ENCODE measurements at places on chromosomes 11 and 22. TPM values are rescaled to one million over a fixed set of nuclear protein-coding genes. Genes with fewer than 3 reads are reported as not detected.

DNA sequence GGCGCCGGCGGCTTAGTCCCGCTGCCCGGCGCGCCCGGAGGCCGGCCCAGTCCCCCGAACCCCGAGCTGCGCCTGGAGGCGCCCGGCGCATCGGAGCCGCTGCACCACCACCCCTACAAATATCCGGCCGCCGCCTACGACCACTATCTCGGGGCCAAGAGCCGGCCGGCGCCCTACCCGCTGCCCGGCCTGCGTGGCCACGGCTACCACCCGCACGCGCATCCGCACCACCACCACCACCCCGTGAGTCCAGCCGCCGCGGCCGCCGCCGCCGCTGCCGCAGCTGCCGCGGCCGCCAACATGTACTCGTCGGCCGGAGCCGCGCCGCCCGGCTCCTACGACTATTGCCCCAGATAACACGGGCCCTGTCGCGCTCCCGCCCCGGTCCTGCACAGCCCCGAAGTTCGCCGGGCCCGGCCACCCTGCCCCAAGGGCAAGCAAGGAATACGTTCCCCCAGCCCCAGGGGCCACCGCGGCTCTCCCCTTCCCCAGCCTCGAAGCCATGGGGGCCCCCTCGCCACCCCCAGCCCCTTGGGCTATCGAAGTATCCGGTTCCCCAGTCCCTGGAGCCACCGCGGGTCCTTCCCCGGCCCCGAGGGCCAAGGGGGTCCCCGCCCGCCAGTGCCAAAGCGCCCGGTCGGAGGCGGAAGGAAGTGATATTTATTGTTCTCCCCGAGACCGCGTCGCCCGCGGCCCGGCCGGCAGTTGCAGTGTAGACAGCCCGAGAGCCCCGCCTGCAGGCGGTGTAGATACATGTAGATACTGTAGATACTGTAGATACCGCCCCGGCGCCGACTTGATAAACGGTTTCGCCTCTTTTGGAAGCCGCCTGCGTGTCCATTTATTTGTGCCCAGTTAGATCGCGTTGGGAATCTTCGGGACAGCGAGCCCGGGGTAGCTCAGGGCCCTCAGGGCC, 6.2 kb downstream of the TBX1 start:
- peak; percentile 77 for DNase-seq

DNA sequence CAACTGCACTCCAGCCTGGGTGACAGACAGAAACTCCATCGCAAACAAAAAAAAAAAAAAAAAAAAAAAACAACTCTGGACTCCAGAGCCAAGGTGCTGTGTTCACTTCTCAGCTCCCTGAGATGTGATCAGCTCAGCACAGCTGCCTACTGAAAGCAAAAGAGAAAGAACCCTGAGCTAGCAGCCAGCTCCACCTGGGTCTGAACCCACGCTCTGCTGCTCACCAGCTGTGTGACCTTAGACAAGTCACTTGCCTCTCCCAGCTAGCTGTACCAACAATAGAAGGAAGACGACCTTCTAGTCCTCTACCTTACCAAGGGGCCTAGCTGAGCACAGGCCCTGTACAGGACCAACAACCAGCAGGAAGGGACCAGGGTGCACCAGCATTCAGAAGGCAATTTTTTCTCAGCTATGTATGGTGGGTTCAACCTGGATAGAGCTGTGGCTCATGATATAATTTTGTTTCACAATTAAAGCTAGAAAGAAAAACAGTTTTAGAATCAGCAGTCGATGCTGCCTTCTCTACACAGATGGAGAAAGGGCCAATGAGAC, 3.8 kb downstream of the DGCR2 start:
- peak; percentile 23 for DNase-seq

GRCh38 chr11:13324141-13324540, 46.6 kb downstream of the BMAL1 start:
- no peak for DNase-seq

- no peak for DNase-seq
Measured at GRCh38 chr11:131543389-131544025, 173.1 kb downstream of the NTM start.

- DNase-seq, result peak; percentile 82
Measured at GRCh38 chr11:64916040-64916774, 802 bp downstream of the ATG2A start.

GRCh38 chr11:122822241-122822640, 16.1 kb upstream of the CRTAM start:
- DNase-seq, result no peak

DNA sequence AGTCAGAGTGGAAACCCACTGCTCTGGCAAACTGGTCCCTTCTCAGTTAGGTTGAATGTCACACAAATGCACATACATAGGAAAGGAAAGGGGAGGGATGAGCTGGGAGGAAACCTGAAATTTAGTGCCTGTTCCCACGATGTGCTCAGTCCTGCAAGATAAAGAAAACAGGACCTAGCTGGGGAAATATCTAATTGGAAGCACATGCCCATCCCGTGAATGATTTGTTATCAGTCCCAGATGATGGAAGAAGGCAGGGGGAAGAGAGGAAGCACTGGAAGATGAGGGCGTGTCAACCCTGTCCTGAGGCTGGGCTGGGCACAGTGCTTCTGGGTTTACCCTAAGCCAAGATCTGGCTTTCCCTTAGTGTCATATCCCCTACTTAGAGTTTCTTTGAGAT, 173.9 kb downstream of the NAV2 start:
- no peak for DNase-seq

DNA sequence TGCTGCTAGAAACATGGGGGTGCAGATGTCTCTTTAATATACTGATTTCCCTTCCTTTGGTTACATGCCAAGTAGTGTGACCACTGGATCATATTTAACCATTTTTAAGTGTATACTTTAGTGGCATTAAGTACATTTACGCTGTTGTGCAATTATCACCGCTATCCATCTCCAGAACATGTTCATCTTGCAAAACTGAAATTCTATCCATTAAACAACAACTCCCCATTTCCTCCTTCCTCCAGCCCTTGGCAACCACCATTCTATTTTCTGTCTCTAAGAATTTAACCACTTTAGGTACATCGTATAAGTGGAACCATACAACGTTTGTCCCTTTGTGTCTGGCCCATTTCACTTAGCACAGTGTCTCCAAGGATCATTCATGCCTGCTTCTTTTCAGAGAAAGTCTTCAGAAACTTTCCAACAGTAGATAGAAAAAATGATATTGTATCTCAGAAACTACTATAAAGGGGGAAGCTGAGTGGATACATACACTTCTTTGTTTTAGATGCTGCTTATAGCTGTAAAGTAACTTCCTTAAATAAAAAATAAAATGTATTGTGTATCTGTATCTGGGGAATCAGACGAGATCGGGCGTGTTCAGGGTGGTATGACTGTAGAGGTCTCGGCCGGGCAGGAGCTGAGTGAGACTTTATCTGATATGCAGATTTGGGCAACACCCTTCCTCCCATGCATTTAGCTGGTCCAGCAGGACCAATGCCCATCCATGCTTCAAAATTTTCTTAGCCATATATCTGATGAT, 44.6 kb upstream of the ZBED5 start:
- DNase-seq, result no peak

GRCh38 chr22:32265882-32266767, 11.0 kb upstream of the SLC5A4 start:
- DNase-seq, result peak; percentile 88

- no peak for DNase-seq
Measured at GRCh38 chr11:8309311-8309710, 45.6 kb upstream of the LMO1 start.

DNA sequence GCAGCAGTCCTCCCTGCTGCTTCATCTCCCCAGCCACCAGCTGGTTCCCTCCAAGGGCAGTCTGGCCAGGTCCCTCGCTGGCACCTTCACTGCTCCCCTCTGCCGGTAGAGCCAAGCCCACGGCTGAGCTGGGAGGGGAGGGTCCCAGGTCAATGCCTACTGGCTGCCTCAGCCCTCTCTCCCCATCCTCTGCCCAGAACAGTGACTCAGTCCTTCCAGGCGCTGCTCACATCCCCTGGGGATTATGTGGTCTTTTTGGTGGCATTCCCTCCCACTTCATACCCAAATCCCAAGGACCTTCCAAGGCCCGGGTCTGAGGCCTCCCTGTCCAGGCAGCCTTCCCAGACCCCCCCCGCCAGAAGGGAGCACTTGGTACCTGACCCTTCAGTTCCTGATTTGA, 44.9 kb downstream of the WNT7B start:
- no peak for DNase-seq

DNA sequence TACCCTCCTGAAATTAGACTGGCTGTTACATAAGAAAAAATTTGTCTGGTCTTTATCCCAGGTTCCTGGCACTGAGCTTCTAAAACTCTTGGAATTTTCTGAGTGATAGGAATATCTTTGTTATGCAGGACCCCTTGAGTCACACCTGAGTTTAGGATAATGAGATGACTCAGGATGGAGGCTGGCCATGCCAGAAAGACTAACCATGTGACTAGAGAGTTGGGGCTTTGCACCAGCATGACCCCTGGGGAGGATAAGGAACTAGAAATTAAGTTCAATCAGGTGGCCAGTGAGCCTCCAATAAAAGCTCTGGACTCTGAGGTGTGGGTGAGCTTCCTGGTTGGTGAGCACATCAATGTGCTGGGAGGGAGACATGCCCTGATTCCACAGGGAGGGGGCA, 88.1 kb downstream of the XRRA1 start:
- no peak for DNase-seq

DNA sequence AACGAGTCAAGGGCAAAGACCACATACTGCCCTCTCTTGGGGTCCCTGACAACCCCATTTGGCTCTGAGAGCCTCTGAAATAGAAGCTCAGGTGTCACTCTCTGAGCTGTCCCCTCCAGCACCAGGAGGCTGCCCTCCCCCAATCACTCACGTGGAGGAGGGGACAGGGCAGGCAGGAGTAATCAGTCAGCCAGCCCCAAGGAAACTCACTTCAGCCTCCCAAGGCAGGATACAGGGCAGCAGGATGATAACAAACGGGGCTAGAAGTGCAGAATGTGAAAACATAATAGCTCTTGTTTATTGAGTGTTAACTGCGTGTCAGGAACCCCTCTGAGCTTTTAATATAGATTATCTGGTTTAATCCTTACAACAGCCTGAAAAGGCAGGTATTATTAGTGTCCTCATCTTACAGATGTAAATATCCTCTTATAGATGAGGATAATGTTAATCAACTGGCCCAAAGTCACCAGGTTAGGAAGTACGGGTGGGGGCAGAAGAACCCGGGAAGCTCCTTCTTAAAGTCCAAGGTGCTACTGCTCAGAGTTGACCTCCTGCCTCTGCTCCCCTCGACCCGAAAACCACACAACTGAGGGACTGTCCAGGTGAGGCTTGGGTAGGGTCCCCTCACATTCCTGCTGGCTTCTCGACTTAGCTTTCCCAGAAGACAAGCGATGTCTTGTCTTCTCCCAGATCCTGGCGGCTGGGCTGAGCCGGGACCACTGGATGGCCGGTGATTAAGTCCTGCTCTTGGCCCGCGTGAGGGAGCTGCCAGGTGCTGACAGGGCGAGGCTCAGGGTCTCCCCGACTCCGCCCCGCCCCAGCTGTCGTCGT, 2.7 kb downstream of the CHRM4 start:
- peak; percentile 40 for DNase-seq

- peak; percentile 85 for DNase-seq
Measured at GRCh38 chr22:24434471-24435322, 7.3 kb downstream of the ADORA2A start.

DNA sequence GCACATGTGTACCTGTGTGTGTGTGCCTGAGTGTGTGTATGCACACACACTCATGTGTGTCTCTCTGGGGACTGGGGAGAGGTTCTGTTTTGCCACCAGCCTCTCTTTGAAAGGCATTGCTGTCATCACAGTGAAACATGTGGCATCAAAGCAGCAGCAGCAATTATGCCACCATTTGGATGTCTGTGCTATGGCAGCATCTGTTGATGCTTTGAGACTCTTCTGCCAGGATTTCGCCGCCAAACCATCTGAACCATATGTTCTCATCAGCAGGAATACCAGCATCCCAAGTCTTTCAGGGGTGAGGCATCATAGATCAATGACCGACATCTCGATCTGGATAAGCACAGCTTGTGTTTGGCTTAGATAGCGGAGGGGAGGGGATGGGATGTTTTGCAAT, 168.6 kb downstream of the FAT3 start:
- no peak for DNase-seq

- DNase-seq, result no peak
Measured at GRCh38 chr11:119991669-119992068, 146.2 kb downstream of the TRIM29 start.

- no peak for DNase-seq
Measured at GRCh38 chr11:7642747-7643146, 30.6 kb downstream of the CYB5R2 start.

DNA sequence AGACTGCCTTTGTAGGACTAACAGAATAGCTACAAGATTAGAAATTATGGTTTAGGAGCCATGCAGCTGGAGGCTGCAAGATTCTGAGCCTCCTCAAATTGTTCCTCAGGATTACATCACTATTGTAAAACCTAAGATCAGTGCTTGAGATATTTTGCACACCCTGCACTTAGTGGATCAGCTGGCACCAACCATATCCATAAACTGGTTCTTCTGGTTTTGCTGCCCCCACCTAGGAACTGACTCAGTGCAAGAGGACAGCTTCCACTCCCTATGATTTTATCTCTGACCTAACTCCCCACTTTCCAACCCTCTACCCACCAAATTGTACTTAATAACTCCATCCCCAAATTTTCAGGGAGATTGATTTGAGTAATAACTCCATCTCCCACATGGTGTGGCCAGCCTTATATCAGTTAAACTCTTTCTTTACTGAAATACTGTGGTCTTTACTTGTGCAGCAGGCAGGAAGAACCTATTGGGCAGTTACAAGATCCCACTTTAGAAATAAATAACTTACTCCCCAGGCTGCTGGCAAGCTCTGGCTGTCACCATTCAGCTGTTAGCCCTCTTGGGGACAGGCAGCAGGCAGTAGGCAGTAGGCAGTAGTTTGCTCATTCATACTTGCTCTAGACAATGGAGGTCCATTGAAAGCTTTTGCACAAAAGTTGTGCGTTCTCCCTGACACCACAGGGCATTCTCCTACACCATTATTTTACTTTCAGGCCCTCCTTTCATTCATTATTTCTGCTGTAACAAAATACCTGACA, 119.0 kb downstream of the SLC17A6 start:
- DNase-seq, result no peak

GRCh38 chr11:63866211-63866610, 27.3 kb downstream of the MARK2 start:
- peak; percentile 69 for DNase-seq

Gene E2F8
- total RNA-seq, result 1.5 TPM

Gene FCHSD2
- total RNA-seq, result 95.7 TPM

Gene MOV10L1
- 0.67 TPM for total RNA-seq

Gene PTPN5
- total RNA-seq, result not detected

Gene INPP5J
- total RNA-seq, result 18.2 TPM

Gene YPEL4
- 2.5 TPM for total RNA-seq

Gene OR5P2
- total RNA-seq, result not detected

Gene DNAL4
- total RNA-seq, result 16.2 TPM

Gene TRMU
- 66.9 TPM for total RNA-seq

Gene SULT4A1
- 0.47 TPM for total RNA-seq
